ENCODE measurements at places on chromosomes 4 and X.

- DNase-seq = no peak
These were observed 186.8 kb downstream of the TMA16 start for GRCh38 chr4:163681208-163681821.

DNA sequence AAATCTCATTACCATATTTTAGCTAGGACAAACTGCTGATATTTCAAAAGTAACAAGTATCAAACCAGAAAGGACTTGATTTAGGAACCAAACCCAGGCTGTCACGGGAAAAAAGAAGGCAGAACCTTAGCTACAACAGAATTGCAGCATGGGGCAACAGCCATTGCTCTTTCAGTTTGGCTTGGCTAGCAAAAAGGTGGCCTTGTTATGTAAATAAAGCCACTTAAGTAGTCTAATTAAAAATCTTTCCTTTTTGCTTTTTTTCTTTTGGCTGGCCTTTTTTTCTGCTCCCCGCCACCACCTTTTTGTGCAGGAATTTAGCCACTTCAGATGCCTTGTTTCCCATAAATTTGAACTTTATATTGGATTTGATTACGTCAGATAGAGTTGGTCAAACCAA, 235.9 kb downstream of the CPXCR1 start:
- DNase-seq = no peak

DNA sequence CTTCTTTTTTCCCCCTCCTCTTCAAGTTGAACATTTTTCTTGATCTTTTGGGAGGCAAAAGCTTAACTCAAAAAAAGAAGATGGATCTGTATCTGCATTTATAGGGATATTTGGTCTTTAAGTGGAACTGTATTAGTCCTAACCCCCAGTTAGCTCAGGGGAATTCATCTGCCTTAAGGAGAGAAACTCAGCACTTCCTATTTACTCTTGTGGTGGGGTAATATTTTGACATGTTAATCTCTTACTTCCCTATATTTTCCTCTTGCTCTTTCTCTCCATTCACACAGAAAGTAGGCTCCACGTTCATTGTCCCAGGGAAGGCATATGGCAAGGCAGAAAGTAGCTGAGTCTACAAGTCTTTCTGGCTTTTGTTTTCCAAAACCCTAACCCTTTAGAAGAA, 5.3 kb downstream of the LRRC66 start:
- DNase-seq = no peak

- no peak for DNase-seq
These were observed 38.3 kb downstream of the NDNF start for GRCh38 chr4:121034017-121034416.

DNA sequence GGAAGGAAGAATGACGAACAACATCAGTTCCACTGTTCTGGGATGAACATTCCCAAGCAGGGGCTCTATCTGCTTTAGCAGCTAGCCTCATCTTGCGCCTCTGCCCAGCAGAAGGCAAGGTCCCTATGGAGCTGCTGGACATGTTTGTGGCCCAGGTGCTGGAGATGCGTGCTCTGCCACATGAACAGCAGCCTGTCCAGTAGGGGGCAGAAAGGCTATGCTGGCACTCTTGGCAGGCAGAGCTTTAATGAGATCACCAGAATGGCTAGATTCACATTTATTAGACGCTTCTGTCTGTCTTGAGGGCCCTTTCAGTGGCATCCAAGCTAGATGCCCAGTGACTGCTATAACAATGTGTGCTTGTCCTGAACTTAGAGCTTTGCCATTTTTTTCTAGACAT, 1826.0 kb downstream of the STIM2 start:
- no peak for DNase-seq

DNA sequence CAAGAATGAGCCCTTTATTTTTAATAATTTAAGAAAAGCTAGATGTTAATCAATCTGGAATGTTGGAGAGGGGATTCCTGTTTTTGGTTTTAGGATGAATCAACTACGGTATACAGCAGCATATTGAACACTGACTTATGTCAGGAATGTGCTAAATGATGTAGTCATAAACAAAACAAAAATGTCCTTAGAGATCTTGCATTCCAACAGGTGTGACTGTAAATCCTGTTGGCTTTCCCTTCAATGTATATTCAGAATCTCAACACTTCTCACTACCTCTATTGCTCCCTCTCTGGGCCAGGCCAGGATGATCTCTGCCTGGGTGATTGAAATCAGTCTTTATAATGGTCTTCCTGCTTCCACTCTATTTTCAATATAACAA, 37.8 kb upstream of the BDH2 start:
- no peak for DNase-seq

DNA sequence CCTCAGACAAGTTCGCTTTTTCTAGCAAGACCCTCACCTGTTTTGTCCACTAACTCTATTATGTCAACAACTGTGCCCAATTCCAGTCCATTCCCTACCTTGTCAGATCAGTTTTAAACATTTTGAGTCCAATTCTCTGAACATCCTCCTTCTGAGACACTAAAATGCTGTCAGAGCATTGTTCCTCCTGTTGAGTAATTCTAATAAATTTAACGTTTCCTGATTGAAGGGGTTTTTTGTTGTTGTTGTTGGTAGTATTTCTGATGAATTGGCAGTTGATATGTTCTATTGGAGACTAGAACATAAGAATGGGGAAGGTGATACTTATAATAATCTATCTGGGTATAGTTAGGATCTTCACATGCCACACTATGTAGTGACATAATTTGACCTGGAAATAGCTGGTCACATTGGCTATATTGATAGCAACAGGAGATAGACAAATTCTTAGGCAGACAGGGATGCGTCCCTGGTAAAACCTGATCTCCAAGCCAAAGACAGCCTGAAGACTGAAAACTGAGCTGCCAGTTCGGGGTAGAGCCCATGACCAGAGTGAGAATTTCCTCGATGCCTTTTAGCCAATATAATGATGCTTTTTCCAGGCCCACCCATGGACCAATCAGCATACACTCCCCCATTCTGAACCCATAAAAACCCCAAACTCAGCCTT, 12.4 kb upstream of the CXCL2 start:
- DNase-seq = no peak

GRCh38 chr4:70855464-70855863, 15.8 kb upstream of the GRSF1 start:
- no peak for DNase-seq

- DNase-seq = no peak
These were observed 95.4 kb downstream of the TNIP2 start for GRCh38 chr4:2660596-2661211.

Data from activated CD8-positive, alpha-beta memory T cell treated with anti-CD3 and anti-CD28 coated beads for 48 hours (primary cell).